Activated CD4-positive, alpha-beta T cell treated with anti-CD3 and anti-CD28 coated beads for 36 hours (primary cell): ENCODE measurements at places on chromosomes 7 and 10. TPM values are rescaled to one million over a fixed set of nuclear protein-coding genes. Genes with fewer than 3 reads are reported as not detected.

DNA sequence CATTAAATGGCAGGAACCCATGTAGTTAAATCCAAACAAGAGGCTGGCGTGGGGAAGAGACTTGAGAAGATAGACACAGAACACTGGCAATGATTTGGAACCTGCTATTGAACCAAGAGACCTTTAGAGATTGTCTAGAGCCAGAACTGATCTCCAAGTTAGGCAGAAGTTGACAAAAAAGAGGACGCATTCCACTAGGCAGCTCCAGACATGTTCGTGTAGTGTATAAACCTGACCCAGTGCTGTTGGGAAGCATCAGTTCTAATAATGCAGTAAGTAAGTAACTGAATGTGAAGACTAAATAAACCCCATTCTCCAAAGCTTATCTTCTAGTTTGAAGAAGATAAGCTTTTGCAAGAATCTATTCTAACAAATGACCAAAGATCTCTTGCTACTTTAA lies 50.8 kb downstream of the AP3M1 start:
- no peak for DNase-seq

FKBP9 gene
- total RNA-seq: 0.37 TPM

- DNase-seq: no peak
Observed at GRCh38 chr7:27875061-27875460, 135.1 kb downstream of the TAX1BP1 start.

GIGYF1 gene
- 40.9 TPM for total RNA-seq

CAV2 gene
- not detected for total RNA-seq

KCND2 gene
- not detected for total RNA-seq

DNA sequence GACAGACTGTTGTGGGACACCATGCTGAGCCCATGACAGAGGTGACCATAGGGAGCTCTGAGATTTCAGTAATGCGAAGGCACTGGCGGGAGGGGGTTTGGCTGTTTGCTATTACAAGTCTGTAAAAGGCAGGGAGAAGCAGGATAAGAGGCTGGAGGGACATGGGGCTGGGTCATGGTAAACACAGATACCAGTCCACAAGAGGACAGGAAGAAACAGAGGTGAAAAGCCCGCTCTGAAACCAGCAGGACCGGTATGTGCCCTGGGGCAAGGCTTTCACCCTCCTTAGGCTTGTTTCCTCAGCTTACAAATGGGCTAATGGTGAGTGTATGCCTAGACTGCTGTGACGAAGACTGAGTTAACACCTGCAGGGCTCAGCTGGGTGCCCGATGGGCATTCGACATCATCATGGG lies 34.1 kb downstream of the ANXA11 start:
- no peak for DNase-seq

GRCh38 chr10:11573497-11573896 lies 38.0 kb downstream of the USP6NL start:
- no peak for DNase-seq

STEAP2 gene
- not detected for total RNA-seq

KCNH2 gene
- 0.54 TPM for total RNA-seq

RSPH10B gene
- 0.19 TPM for total RNA-seq

DNA sequence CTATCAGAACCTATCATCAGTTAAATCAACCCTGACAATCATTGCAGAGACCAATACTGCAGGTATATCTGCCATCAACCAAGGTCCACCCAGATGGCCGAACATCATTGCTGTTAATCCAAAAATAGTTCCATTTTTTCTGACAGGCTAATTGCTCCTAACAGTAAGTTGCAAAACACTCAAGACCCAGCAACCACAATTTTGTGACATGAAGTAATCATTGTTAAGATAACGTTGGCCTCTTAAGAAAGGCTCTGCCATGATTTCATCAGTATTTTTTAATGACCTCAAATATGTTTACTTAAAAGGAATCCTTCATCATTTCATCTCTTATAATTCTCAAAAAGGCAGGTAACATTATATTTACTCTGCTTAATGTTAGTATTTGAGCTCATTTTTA lies 553.4 kb upstream of the POM121L12 start:
- no peak for DNase-seq

C10orf105 gene
- total RNA-seq: 0.34 TPM

ARHGEF35 gene
- 6.3 TPM for total RNA-seq

HERPUD2 gene
- 22.1 TPM for total RNA-seq

DNA sequence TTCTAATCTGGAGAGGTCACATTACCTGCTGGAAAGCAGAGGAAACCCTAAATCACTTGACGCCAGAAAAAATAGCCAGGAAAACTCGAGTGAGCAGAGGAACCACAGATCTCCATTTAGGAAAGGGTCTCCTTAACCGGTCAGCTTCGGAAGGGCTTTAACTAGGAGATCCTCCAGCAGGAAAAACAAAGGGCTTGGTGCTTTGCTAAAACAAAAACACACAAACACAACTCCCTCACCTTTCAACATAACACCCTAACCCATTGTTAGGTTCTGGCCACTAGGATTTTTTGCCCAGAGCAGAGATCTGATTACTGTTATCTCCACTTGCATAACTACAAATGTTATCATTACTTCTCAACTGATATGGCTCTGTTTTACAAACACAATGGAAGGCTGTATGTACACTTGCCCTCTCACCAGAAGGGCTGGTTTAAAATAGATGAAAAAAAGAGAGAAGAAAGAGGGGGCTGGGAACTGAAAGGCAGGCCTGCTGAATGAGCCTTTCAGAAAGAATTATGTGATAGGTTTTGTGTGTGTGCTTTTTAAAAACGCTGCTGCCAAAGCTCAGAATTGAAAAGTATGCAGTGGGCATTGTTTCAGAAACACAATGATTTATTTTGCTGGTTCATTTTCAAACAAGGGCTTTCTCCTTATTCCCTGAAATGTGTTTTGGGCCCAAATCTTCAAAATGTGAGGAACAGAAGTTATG lies 161.5 kb downstream of the FGFR2 start:
- DNase-seq: no peak

DNA sequence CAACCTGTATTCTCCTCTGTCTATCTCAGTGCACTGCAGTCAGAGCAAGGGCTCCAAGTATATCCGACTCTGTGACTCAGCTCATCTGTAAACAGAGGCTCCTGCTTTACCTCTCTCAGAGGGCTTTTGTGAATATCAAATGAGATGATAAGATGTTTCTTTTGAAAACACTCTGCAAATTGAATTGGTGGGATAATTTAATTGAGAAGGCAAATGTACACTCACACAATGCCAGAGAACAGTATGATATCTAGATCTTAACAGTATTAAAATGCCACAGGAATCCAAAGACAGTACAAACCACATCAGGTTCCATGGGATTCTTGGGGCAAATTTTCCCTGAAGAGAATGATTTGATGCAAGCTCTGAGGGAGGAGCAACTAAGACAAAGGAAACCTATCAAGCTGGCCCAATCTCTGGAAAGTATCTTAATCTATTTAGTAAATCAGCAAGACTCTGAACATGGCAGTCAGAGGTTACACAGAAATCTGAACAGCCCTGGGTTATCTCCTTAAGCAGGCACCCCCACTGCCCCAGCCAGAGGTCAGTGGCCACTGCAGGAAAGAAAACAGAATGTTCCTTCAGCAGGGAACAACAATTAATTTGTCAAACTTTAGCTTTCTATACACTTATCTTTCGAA lies 45.9 kb downstream of the DOCK4 start:
- DNase-seq: no peak

TSPAN14 gene
- 37.6 TPM for total RNA-seq

DNA sequence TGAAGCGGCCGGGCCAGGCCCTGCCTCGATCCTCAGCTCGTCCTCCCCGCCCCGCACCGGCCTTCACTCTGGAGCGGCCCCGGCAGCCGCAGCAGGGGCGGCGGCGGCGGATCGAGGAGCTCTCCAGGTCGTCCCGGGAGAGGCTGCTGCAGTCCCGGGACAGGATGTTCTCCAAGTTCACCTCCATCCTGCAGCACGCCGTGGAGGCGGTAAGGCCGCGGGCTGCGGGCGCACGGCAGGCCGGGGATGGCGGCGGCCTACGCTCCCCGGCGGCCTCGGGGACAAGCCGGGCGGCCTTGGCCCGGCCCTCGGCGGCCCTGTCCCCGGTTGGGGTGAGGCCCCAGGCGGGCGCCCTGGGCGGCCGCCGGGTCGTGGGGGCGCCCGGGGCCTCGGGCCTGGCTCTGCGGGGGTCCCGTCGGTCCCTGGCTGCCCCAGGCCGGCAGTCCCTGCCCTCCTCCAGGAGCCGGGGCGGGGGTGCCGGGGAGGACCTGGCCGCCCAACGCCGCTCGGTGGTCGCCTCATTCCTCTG lies 399 bp downstream of the FHIP2A start:
- DNase-seq: no peak

ATP6V0E2 gene
- 33.9 TPM for total RNA-seq

SPDYE5 gene
- not detected for total RNA-seq

DNA sequence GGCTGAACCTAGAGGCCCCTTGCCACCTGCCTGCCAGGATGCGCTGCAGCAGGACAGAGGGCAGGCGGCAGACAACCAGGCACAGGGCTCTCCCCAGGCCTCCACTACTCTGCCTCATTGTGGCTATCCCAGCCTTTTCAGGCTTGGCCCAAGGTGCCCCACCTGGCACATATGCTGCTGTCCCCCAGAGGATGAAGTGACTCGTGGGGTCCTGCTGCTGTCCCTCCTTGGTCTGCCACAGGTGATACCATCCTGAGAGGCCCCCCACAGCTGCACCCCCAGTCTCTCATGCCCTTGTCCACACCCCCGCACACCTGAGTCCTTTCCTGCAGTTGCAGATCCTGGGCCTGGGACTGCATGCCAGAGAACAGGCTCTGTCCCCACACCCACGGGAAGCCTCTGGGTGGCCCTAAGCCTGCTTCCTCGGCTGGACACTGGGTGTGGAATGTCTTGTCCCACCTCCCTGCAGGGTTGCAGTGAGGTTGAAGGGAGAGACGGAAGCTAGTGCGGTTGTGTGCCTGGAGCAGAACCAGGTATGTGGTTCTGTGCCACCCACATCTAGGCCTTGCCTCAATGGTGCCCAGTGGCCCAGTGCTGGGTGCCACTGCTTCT lies 55.3 kb downstream of the RASGEF1A start:
- peak; percentile 6 for DNase-seq

PNLIP gene
- total RNA-seq: not detected

DNA sequence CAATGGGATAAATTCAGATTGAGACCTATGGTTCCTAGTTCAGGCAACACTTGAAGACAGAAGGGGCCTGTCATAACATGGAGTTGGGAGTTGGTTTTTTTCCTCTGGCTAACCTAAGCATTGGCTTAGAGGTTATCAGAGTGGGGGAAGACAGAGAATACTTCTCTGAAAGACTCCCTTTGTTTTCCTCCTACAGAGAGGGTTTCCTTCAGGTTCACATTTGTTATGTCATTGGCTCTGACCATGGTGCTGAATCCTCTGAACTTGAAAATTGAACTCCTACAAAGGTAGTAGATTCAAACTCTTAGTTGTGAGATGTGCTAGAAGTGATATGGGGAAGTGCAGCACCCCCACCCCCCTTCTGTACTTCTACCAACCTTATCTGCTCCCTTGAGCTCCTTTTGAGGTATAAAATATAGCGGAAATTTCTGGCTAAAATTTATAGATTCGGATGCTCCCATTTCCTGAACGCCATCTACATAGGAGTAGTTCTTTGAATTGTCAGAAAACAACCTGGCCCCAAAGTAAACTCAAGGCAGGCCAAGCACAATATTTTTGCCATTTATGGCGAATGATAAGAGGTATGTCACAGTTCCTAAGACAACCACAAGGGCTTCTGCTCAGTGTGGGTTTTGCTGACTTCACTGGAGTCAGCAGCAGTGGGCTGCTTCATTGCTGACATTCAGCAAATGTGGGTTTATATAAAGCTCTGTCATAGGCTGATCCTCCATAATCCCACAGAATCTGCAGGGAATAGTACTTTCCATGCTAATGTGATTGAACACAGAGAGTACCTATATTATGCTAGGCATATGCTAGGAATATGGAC lies 131.6 kb upstream of the KLF14 start:
- no peak for DNase-seq
